ENCODE measurements at places on chromosomes 7 and 10. TPM values are rescaled to one million over a fixed set of nuclear protein-coding genes. Genes with fewer than 3 reads are reported as not detected.
A peak's percentile ranks its signal among the peaks of the same experiment; 100 is the strongest.

DNA sequence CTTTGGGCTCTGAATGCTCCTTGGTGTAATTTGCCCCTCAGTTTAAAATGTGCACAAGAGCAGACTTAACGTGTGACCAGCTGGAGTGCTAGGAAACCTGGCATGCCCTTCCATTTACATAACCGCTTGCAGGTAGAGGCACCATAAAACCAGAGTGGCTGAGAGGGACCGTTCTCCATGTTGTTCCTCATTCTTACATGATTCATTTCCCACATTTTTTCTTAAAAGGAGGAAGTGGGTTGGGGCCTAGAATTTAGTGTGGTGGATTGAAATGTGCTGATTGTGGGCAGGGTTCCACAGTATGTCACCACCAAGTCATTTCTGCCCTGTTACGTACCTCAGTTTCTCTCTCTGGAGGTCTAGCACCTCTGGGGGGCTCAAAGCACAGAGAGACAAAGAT is 375.8 kb upstream of the VSTM2A start:
- no peak for DNase-seq

Gene LBX1
- polyA plus RNA-seq = not detected

- no peak for DNase-seq
Observed at GRCh38 chr10:62068464-62068863, 167.0 kb downstream of the ARID5B start.

DNA sequence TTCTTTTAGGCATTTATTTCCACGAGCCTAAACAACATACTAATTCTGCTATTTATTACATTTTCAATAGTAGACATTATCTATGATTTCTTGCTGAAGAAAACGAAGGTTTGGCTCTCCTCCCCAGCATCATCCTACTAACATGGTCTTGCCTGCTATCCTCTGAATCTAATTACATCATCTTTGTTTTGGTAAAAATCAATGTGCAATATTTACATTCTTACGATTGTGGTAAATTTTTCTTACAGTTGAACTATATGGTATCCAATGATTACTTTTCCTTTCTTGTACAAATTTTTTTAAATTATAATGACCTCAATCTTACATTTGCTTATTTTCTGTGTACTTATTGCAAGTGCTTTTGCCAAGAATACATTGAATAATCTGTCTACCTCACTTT is 7.0 kb upstream of the CALD1 start:
- no peak for DNase-seq

DNA sequence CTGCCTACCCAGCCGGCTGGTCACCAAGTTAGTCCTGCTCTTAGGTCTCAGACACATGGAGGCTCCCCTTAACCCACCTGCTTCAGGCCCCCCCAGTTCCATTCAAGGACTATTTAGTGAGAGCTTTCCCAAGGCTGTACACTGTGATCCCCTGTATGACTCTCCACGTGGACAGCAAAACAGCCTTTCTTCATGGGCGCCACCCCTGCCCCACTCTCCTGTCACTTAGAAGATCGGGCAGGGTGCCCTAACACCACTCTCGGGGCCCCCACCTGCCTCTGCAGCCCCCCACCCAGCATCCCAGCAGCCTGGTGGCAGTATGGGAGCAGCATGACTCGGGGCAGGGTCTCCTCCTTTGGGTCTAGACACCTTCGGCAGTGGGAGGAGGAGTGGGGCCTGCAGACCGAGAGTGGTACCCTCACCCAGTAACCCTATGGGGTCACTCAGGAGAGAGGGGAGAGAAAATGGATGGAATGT is 116.6 kb downstream of the PTPN20 start:
- DNase-seq = no peak

DNA sequence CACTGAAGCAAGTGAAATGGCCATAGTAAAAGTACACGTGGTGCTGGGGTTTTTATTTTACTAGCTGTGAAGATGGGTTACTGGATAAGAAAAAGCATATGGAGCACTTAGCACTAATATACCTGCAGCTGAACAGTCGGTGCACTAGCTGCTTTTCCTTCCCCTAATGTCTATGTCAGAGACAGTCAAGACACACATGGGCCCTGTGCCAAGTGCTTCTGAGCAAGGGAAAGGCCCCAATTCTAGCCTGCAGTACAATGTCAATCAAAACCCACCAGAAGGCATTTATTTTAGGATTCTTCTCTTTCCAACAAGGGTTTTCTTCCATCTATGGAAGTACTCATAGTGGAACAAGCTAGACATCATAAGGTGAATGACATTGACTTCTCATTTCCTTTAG is 716.7 kb downstream of the CCSER2 start:
- DNase-seq = no peak

Gene ADAP1
- 20.8 TPM for polyA plus RNA-seq

Gene PDK4
- polyA plus RNA-seq = 21.3 TPM

Gene ZNF467
- polyA plus RNA-seq = 23.5 TPM

DNA sequence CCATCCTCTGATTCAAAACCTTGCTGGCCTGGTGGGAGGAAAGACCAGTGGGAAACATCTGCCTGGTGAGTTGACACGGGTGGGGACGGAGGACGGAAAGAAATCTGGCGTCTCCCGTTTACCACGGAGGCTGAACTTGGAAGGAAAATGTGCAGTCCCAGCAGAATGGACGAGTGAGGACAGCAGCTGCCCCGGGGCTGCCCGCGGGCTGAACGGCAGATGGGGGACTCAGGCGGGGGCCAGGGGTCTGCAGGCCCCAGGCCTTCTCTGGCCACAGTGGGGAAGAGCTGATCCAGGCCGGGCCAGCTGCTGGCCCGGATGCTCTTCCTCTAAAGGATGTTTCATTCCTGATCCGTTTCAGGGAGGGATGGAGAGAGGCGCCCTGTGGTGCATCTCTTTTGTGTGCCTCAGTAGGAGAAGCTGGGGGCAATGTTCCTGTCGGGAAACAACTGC is 147.5 kb upstream of the CHST15 start:
- DNase-seq = no peak

- DNase-seq = no peak
Observed at GRCh38 chr10:79148452-79149344, 79.9 kb downstream of the ZMIZ1 start.

- DNase-seq = no peak
Observed at GRCh38 chr7:44881066-44881600, 4.2 kb downstream of the PURB start.

Gene PON1
- 3.6 TPM for polyA plus RNA-seq

DNA sequence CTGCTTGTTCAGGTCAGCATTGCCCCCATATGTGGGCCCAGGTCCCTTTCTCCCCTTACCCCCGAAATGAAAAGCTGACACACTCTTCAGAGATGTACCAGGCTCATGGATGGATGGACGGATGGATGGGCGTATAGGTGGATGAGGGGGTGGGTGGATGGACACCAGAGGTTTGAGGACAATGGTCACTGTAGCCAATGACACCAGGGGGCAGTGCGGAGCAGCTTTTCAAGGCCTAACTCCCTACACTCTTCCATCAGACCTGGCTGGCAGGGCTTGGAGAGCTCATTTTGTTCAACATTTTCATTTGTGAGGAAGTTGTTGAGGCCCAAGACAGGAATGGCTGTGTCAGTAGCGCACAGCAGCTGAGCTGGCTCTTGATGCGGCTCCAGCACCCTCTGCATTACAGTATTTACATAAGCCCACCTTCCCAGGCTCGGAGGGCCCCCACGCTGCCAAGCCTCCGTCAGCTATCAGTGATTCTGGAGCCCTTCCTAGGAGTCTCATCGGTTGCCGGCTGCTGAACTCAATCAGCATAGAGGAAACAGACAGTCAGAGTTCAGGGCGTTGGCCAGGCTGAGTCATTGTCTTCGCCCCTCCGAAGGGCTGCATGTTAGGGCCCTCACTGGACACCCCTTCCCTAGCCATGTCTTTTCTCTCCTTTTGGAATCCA is 11.6 kb upstream of the FFAR4 start:
- DNase-seq = peak; percentile 33

- no peak for DNase-seq
Observed at GRCh38 chr10:29698773-29699490, 64.2 kb upstream of the SVIL start.

Gene OR6V1
- not detected for polyA plus RNA-seq

DNA sequence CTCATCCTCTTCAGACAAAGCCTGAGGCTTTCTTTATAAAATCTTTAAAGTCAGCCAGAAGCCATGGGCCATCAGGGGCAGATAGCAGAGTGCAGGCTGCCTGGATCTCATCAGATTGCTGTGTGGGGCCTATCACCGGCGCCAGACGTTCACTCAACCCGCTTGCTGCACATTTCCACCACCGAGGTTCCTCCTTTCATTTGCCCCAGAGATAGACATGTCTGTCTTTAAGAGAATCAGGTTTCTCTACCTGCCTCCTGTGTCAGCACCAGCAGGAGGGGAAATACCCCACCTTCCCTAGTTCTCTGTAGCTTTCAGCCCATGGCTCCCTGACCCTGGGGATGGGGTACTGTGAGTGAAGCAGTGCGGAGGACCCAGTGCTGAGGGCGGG is 22.0 kb downstream of the SLC18A2 start:
- no peak for DNase-seq

GRCh38 chr7:73345951-73346350 is 18.0 kb downstream of the FKBP6 start:
- no peak for DNase-seq

DNA sequence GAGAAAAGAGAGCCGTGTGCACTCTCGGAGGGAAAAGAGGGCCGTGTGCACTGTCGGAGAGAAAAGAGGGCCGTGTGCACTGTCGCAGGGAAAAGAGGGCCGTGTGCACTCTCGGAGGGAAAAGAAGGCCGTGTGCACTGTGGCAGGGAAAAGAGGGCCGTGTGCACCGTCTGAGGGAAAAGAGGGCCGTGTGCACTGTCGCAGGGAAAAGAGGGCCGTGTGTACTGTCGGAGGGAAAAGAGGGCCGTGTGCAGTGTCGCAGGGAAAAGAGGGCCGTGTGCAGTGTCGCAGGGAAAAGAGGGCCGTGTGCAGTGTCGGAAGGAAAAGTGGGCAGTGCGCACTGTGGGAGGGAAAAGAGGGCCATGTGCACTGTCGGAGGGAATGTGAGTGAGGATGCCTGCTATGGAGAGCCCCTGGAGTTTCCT is 188.7 kb downstream of the DNAJB6 start:
- DNase-seq = no peak

GRCh38 chr7:95365151-95365550 is 31.0 kb downstream of the PON3 start:
- DNase-seq = no peak

GRCh38 chr10:29068302-29068701 is 220.6 kb upstream of the LYZL1 start:
- no peak for DNase-seq

DNA sequence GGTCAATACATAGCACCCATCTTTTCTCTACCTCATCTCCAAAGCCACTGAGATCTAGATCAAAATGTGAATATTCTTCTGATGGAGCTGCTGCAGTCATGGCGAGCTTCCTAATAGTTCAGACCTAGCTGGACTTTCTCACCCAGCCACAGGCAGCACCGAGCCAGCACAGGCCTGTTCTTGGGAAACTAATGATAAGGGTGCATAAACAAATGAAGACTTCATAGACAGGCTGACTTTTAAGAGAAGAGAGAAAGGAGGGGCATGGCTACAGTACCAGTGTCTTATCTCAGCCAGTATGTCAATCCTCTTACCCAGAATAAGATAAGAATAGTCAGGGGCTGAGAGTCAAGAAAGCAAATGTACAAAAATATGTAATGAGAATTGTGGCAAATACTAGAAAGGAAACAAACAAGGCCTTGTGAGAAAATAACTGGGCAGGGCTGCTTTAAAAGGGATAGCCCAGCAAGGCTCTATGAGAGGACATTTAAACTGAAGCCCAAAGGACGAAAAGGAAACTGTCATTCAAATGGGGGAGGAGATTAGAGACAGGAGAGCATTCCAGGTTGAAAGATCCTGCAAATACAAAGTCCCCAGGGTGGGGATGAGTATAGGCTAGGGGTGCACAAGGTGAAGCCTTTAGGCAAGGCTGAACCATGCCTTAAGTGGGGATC is 21.8 kb upstream of the CDK14 start:
- no peak for DNase-seq

GRCh38 chr10:37381271-37381670 is 255.9 kb downstream of the ANKRD30A start:
- no peak for DNase-seq

DNA sequence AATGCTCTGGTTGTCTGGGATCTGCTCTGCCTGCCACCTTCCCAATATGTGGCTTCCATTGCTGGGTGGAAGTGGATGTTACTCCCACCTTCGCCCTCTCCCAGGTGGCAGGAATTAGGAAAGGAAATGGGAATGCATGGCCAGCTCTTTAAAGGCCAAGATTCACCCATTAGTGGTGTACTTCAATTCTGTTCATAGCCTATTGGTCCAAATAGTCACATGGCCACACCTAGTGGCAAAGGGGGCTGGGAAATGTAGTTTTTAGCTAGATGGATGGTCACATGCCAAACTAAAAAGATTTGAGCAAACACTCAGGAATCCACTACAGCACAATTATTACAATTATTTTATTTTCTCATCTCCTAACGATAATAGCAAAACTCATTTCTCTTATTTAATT is 135.1 kb downstream of the NPY start:
- no peak for DNase-seq

Gene UCN3
- 0.45 TPM for polyA plus RNA-seq

GRCh38 chr10:106565546-106565945 is 599.0 kb downstream of the SORCS1 start:
- DNase-seq = no peak

- DNase-seq = no peak
Observed at GRCh38 chr10:87799860-87800259, 18.2 kb downstream of the ATAD1 start.

DNA sequence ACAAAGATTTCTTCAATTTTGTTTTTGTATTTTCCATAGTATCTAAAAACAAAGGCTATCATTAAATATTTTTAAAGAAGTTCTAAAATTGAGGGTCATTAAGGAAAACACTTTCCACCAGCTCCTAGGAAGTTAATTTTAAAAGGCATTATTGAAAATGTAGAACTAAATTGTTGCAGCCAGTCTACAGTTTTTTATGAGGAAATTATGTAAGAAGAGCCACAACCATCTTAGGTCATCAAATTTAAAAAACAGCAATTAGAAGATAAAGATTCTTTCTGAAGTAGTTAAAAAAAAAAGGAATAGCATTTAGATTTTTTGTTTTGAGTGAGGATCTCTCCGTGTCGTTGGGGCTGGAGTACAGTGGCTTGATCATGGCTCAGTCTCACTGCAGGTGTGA is 161.7 kb downstream of the NRBF2 start:
- DNase-seq = no peak

- DNase-seq = no peak
Observed at GRCh38 chr7:26337232-26337865, 45.7 kb downstream of the SNX10 start.

Gene ASB4
- polyA plus RNA-seq = 0.08 TPM

DNA sequence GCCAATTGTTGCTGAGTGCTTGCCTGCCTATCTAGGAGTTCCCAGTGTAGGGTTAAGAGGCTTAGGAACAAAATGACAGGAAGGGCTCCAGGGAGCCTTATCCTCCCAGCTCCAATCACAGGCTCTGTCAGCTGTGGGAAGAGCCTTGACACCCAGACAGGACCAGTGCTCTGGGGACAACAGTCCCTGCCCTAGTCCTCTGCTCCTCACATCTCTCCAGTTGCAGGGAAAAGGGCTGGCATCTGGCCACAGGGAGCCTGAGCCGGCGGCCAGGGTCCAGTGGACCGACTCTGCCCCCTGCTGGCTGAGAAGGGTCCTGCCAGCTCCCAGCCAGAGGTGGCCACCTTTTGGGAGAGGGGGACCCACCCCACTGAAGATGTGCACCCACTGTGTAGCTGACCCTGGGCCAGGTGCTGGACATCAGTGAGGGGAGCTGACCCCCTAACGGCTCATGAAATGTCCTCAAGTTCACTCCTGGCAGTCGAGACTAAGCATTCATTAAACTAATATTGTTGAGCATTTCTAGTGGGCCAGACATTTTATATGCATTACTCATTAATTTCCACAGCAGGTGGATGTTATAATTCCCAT is 17.6 kb downstream of the DNAJB12 start:
- DNase-seq = no peak

- no peak for DNase-seq
Observed at GRCh38 chr7:31478721-31479120, 35.2 kb upstream of the ITPRID1 start.

Data from renal cortex interstitium (tissue), 15 donors.